ENCODE measurements at places on chromosomes 16 and 17.

DNA sequence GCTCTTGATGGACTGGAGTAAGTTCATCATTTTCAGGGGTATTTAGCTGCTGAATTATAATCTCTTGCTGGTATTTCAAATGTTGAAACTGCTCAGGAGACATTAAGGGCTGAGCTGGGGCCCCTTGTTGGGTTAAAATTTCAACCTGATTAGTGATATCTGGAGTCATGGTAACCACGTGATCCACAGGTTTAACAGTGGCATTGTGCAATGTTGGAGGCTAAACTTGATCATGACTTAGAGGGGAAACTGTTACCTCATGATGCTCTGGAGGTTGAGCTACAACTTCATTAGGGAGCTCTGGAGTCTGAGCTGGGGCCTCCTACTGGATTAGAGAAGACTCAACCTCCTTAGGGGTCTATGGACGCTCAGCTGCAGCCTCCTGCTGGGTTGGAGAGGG is 17.2 kb upstream of the MPP2 start:
- DNase-seq = no peak

- DNase-seq = no peak
Measured at GRCh38 chr17:77645072-77646045, 313.1 kb upstream of the TNRC6C start.

DNA sequence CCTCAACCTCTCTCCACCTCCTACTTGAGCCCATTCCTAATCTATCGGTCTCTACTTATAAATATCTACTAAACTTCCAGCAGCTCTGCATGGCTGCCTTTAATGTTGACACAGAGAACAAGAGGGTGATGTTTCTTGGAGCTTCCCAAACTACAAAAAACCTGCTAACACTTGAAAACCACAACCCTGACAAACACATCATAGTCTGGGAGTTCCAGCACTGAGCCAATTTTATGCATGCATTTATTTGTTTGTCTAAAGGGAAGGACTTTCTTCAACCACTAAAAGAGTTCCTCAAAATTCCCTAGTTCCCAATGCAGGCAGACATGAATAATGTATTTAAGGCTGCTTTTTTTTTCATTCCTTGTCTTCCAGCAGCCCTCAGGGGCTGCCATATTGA is 331.8 kb upstream of the XYLT1 start:
- no peak for DNase-seq

DNA sequence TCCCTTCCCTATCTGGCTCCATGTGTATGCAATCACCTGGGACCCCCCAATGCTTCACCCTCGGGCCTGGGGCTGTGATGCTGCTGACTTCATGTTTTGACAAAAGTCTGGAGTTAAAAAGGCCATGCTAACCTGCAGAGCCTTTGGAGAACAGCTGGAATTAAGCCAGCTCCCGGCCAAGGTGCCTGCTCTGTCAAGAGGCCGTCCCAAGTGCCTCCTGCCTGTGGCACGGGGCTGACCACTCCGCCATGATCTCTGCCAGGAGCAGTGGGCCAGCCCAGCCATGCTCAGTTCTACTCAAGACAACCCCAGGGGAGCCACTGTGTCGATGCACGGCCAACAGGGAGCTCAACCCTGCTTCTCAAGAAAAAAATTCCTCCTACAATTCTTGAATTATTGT is 93.6 kb downstream of the CCDC182 start:
- DNase-seq = no peak

- no peak for DNase-seq
Measured at GRCh38 chr17:50565402-50566350, 5.2 kb downstream of the CACNA1G start.

- DNase-seq = no peak
Measured at GRCh38 chr17:57197466-57198071, 58.8 kb upstream of the MSI2 start.

GRCh38 chr16:57446531-57447185 is 527 bp downstream of the CIAPIN1 start:
- DNase-seq = no peak

GRCh38 chr17:56665864-56666263 is 72.4 kb downstream of the NOG start:
- no peak for DNase-seq

GRCh38 chr16:86878236-86879080 is 300.1 kb downstream of the FOXL1 start:
- no peak for DNase-seq

GRCh38 chr16:7268182-7268581 is 64.5 kb upstream of the RBFOX1 start:
- peak; percentile 11 for DNase-seq

- DNase-seq = no peak
Measured at GRCh38 chr17:20143740-20144139, 134.6 kb downstream of the SPECC1 start.

GRCh38 chr16:51431517-51432241 is 280.6 kb upstream of the SALL1 start:
- DNase-seq = no peak

GRCh38 chr17:12877953-12878669 is 88.8 kb downstream of the ARHGAP44 start:
- no peak for DNase-seq

GRCh38 chr16:84459941-84460405 is 44.5 kb downstream of the MEAK7 start:
- DNase-seq = no peak

- no peak for DNase-seq
Measured at GRCh38 chr16:55393991-55394390, 70.0 kb downstream of the IRX6 start.

GRCh38 chr17:46769531-46770438 is 48.7 kb downstream of the WNT3 start:
- no peak for DNase-seq

GRCh38 chr17:66115246-66115645 is 76.7 kb downstream of the CEP112 start:
- DNase-seq = no peak

- no peak for DNase-seq
Measured at GRCh38 chr17:79011451-79012147, 2.0 kb upstream of the CANT1 start.

- no peak for DNase-seq
Measured at GRCh38 chr17:45369421-45369820, 52.6 kb upstream of the MAP3K14 start.
